ENCODE measurements at places on chromosomes 3 and 15.

DNA sequence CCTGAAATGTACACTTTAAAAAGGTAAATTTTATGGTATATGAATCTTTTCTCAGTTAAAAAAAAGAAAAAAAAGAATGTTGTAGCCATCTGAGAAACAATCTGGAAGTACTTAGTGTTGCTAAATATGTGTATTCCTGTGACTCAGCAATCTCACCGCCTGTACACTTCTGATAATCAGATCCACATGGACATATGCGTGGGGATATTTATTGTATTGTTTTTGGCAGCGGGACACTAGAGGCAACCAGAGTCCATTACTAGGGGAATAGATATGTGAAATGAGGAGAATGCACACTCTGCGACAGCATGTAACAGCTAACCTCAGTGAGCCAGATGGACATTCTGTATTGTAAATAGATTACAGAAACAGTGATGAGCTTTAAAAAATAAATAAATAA lies 65.4 kb downstream of the AQP9 start:
- no peak for DNase-seq

GRCh38 chr3:133394561-133395311 lies 5.1 kb upstream of the BFSP2 start:
- DNase-seq, result no peak

GRCh38 chr3:16513141-16514020 lies at the start of gene RFTN1:
Gene RFTN1 (minus strand): TSS chr3:16513699. CDS start chr3:16493869, 19,830 bp downstream.
- DNase-seq, result no peak

DNA sequence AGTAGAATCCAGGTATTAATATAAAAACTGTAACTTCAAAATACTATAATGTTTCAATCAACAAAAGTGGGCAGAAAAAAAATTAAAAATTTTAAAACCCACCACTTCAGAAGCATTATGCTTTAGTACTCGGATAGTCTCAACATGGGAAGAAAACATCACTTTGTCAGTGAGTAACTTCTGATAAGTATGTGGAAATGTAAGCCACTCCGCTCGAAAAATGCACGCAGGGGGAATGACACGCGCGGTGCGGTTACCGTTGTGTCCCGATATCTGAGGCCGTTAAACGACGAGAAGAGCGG lies 656 bp downstream of the NGLY1 start:
- no peak for DNase-seq

GRCh38 chr3:11651477-11651876 lies 7.8 kb upstream of the VGLL4 start:
- no peak for DNase-seq

- no peak for DNase-seq
Observed at GRCh38 chr3:171380711-171381425, 79.3 kb downstream of the TNIK start.

DNA sequence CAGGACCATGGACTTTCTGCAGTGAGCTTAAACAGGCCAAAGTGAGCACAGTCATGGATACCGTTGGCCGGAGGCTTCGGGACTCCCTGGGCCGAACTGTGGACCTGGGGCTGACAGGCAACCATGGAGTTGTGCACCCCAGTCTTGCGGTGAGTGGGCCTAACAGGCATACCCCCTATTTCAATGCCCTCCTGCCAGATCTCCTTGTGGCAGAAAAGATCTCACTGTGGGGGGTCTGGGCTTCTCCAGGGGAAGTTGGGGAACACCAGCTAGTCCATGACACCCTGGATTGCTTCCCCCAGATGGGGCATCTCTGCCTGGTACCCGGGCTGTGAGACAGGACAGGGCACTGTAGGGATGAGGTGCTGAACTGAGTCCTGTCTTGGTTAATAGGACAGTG lies 29.5 kb downstream of the ACAD9 start:
- no peak for DNase-seq

DNA sequence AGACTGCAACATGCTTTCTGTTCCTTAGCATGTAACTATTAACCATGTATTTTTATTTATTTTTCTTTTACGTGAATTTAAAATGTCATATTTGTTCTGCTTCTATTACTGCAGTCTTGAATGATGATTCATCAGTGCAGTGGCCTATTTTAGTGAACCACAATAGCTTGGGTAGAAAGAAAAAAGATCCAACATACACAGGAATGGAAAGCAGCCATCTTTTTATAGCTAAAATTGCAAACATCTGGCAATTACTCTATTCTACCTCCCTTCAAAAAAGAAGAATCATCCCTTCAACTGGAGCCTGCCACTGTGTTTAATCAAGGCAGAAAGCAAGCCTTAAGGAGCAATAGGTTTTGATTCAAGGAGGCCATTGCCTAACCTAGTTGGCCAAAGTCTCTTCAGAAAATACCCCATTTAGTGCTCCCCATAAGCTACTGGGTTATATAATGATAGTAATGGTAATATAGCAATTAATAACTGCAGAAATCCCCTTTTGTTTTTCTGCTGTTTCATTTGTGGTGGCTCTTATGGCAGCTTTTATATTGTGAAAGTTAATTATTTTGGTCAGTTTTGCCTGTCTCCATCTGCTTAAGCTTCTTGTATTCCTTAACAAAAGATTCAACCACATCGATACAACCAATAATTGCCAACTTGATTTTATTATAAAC lies 267.3 kb downstream of the LPP start:
- no peak for DNase-seq

DNA sequence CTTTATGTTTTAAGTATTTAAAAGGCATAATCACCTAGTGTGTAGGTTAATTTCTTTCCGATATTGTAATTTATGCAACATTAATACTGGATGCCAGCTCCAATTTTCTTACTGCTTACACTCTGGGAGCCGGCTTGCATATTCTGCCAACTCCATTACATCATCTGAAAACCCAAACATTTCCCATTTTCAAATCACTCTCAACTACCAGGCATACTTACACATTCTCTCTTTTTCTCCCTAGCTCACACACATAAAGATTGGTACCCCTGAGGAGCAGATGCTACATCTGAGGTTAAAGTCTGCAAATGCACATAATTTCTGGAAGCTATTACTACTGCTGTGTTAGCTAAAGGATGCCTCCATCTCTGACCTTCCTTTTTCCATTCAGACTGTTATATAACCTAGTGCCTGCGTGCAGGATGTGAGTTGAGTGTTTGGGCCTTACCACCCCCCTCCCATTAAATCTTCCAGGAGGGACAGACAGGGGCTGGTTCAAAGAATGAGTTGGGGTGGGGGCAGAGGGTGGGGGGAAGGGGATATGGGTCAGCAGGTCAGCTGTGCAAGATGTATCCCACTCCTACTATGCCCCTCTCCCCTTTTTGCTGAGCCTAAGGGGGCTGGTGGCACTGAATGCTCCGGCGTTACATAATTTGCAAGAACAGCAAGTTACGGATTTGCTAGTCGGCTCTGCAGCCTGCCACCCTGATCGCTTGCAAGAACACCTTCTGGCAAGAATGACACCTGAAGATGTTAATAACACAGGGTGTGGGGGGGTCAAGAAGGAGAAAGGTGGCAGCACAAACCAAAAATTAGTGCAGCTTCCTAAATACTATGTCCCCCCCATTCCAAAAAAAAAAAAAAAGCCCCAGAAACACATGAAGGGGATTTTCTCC lies 2.5 kb downstream of the RORA start:
- peak; percentile 29 for DNase-seq

GRCh38 chr3:155227141-155227540 lies 66.3 kb downstream of the STRIT1 start:
- no peak for DNase-seq

- no peak for DNase-seq
Observed at GRCh38 chr3:192482391-192482790, 244.9 kb downstream of the FGF12 start.

Measured in pons (tissue), 1 donor.